ENCODE measurements at places on chromosomes 5 and 9. TPM values are rescaled to one million over a fixed set of nuclear protein-coding genes. Genes with fewer than 3 reads are reported as not detected.

DNA sequence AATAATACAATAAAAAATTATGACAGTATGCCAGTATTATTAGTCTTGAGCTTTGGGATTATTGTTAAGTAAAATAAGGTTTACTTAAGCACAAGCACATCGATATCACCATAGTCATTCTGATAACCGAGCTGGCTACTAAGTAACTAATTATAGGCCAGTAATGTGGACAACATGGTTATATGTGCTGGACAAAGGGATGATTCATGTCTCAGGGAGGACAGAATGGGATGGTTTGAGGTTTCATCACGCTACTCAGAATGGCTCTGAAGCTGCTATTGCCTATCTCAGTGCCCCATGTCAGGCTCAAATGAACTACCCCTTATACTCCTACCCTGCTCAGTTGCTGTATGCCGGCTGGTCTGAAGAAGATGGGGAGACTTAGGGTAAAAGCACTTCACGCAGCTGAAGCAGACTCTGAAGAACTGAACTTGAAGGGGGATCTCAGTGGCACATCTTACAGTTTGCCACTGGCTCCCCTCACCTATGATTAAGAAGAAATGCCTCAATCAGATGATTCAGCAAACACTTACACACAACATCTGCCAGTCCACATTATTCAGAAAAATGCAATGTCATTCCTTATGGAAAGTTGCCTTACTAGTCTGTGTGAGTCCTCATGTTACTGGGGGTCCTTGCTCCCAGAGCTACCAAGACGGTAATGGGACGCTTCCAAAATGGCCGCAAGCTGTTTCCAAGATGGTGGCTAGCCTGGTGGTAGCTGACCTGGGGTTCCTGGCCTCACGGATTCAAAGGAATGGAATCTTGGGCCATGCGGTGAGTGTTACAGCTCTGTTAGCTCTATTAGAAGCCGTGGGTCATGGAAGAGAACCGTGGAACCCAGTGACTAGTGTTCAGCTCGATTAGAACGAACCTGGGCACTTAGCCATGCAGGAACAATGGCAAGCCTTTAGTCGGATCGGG, 1098.6 kb downstream of the TAF11L14 start:
- no peak for DNase-seq

The C5orf52 gene
- not detected for polyA plus RNA-seq

- DNase-seq = no peak
Measured at GRCh38 chr9:87469793-87470465, 27.7 kb upstream of the DAPK1 start.

The PRLR gene
- polyA plus RNA-seq = 0.15 TPM

DNA sequence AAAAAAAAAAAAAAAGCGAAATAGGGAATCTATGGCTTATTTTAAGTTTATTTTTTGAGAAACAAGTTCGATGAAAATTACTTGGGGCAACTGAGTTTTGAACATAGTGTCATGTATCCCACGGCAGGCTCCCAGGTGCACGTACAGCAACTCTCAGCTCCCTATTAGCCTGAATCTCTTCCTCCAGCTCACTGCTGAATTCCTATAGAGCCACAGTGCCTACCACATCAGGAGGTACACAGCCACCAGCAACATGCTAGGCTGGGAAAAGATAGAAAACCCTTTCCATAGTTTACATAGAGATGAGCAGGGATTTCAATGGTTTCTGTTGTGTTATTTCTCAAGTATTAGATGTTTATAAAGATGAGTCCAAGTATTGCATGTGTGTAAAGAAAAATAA, 115.9 kb upstream of the RGMB start:
- DNase-seq = no peak

The MRPS2 gene
- polyA plus RNA-seq = 38.3 TPM

- DNase-seq = no peak
Measured at GRCh38 chr5:62935660-62936059, 357.0 kb downstream of the LRRC70 start.

- no peak for DNase-seq
Measured at GRCh38 chr5:157574456-157575380, 857 bp downstream of the ADAM19 start.
